CD4-positive, alpha-beta memory T cell (primary cell): ENCODE measurements at places on chromosomes 4 and X. TPM values are rescaled to one million over a fixed set of nuclear protein-coding genes. Genes with fewer than 3 reads are reported as not detected.

MAOB gene
- total RNA-seq = not detected

DNA sequence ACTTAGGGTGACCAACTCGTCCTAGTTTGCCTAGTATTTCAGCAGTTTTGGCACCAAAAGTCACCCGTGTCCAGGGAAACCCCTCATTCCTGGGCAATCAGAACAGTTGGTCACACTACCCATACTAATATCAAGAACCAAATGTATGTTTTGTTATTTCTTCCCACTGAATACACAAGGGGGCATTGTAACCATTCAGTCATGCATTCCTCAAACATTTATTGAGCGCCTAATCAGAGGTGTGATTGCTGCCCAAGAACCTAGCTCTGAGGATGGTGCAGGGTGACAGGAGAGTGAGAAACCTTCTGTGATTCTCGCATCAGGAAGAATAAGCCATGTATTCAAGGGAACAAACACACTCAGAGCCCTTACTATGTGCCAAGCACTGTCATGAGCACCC lies 69.8 kb upstream of the RAI2 start:
- no peak for DNase-seq

DNA sequence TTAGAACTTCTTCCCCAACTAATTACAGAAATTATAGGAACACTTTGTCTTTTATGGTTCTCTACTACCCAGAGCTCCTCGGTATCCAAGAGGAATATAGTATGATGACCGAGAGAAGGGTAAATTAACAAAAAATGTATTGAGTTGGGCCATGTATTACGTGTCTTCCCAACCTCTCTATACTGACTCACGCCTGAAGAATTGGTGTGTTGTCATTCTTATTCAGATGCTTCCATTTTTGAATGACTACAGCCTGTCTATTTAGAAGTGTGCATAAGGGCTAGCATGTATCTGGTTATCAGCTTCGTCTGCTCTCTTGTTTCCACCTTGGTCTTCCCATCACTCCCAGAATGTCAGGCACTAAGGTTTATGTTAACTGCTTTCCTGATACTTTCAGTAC lies 24.5 kb upstream of the SCD5 start:
- no peak for DNase-seq

- DNase-seq = no peak
Observed at GRCh38 chr4:187608001-187608421, 387.6 kb upstream of the ZFP42 start.

- no peak for DNase-seq
Observed at GRCh38 chr4:128256539-128256938, 31.1 kb downstream of the PGRMC2 start.
